ENCODE measurements at places on chromosomes 7 and 10.

DNA sequence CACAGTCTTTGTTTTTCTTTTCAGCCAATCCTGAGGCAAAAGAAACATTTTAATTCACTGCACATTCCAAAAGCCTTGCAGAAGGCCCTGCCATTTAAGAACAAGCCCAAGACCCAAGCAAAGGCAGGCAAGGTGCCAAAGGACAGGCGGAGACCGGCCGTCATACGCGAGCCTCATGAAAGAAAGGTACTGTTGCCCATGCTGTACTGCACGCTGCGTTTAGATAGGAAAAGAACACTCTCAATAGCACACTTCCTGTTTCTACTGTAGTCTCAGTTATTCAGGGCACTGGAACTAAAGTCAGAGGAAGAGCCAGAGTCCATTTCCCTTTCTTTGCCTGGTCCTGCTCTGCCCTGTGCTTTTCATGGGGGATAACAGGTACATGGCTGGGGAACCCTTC lies 47.6 kb downstream of the BMS1 start:
- DNase-seq, result no peak

DNA sequence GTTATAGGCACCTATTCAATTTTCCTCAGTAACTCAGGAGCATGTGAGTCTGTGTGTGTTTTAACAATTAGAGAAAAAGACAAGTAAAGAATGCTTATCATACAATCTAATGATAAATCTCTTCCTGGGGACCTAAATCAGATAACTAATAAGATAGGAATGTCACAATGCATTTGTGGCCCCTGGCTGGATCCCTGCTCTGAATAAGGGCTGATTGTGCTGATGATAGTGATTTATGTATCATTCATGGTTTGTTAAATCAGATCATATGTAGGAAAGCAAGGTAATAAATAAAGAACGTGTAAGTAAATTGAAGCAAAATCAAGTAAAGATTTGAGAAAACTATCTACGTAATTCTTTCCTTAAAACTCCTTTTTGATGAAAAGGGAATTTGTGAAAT lies 145.9 kb downstream of the C7orf25 start:
- DNase-seq, result no peak

GRCh38 chr7:155602156-155602555 lies 42.3 kb upstream of the RBM33 start:
- no peak for DNase-seq

DNA sequence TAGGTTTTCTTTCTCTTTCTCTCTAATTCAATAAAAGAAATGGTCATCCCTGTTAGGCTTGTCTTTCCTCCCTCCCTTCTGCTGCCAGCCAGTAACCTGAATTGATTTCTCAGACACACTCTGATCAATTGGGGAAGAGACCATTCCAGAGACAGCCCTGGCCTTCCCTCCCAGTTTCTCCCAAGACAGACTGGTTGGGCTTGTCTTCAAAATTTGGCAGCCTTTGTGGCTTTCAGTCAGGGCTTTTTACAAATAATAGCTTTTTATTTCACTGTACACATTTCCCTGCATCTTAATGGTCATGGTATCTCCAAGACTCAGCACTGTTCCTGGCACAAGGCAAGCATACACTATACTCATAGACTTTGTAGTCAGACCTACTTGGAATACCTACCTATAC lies 33.9 kb downstream of the BCAP29 start:
- no peak for DNase-seq

GRCh38 chr7:136015638-136016037 lies 38.5 kb upstream of the MTPN start:
- DNase-seq, result no peak

DNA sequence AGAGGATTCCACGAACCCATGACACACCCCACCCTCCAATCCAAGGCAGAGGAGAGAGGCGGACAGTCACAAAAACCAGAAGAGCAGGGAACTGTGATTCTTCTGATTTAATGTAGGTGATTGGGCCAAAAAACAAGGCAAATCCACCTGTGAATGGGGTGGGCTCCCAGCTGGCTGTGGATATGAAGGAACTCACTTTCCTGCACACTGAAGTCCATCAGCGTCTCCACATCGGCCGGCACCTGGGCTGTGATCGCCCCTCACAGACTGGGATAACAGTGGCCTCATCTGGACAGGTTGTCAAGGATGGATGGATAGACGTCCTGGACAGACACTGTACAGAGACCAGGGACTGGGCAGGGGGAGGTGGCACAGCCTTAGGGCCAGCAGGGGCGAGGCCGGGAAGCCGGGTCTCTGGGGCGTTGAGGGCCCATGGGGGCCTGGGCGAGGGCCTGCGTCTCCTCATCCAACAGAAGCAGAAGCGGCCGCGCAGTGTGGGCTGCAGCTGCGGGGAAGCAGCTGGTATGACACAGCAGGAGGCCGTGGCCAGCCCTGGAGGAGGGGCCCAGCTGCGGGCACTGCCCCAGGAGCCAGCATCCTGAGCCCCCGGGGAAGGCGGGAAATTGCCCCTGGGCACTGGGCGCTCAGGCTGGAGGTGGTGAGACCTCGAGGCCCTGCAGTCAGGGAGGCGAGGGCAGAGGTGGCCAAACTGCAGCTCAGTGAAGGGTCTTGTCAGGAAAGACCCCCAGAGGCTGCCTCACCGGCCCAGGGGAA lies 54.2 kb downstream of the DIP2C start:
- DNase-seq, result no peak

- no peak for DNase-seq
Observed at GRCh38 chr7:40437936-40438634, 303.3 kb downstream of the SUGCT start.

DNA sequence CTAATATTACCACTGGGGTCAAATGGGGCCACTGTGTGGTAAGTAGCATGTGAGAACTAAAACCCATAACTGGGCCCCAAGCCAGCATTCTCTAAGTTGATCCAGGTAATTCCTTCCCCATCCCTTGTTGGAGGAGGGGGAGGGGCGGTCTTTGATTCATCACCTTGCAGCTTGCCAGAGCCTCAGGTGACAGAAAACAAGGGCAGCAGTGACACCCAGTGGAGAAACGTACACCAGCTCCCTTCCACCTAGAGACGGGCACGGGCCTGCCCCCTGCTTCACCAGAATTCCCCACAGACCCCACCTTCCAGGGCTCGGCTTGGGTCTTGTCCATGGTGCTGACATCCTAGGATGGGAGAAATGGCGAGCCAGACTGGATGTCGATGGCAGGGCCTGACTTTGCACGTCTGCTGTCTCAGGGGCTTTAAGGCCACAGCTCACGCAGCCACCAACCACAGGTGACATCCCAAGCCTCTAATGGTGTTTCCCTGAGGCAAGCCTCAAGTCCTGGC lies 102.0 kb downstream of the STRA8 start:
- peak; percentile 96 for DNase-seq

DNA sequence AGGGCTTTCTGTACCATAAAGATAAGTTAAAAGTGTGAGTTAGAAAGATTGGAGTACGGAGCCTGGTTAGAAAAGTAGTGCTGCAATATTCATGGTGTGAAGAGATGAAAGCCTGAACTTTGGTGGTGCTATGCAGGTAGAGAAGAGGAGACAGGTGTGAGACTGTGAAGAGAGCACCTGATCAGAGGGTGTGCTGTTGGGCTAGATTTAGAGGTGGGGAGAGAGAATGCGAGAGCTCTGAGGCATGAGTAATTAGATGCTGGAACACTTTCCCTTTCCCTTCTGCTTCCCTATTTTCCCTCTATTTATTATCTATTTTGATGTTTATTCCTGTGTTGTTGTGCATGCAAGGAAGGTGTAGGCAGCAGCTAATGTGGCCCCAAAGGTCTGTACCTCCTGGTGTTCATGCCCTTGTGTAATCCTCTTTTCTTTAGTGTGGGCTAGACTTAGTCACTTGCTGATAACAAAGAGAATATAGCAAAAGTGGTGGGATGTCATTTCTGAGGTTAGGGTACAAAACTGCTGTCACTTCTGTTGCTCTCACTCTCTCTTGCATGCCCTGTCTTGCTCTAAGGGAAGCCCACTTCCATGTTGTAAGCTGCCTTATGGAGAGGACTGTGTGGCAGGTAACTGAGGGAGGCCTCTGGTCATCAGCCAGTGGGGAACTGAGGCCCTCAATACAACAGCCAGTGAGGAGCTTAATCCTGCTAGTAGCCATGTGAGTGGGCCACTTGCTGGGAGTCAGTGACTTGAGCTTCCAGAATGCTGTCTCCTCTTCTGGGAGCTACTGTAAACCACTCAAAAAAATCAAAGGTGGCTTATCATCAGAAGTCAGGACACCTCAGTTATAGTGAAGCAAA lies 2.6 kb upstream of the ATXN7L1 start:
- DNase-seq, result no peak

GRCh38 chr7:3176112-3177000 lies 124.7 kb upstream of the SDK1 start:
- DNase-seq, result peak; percentile 45

- DNase-seq, result no peak
Observed at GRCh38 chr10:113540845-113541548, 11.9 kb upstream of the HABP2 start.

- DNase-seq, result no peak
Observed at GRCh38 chr10:84547616-84548015, 219.2 kb downstream of the CCSER2 start.

DNA sequence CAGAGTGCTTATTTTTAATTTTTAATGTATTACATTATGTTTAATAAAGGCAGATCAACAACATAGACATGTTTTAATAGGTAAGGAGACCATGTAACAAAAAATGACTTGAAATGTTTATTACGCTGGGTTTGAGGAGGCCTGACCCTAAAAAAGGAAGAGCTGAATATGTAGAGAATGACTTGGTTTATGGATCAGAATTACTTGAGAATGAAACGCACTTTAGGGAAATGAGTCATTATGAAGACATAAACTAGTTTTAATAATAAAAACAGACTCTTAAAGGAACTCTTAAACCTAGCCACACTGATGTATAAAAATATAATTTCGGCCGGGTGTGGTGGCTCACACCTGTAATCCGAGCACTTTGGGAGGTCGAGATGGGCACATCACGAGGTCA lies 56.5 kb downstream of the CTTNBP2 start:
- DNase-seq, result no peak

GRCh38 chr10:19046679-19047078 lies 1.9 kb upstream of the MALRD1 start:
- DNase-seq, result no peak

- peak; percentile 7 for DNase-seq
Observed at GRCh38 chr7:126574276-126575250, 678.2 kb downstream of the GRM8 start.

- no peak for DNase-seq
Observed at GRCh38 chr10:75021379-75022249, 89.8 kb upstream of the SAMD8 start.

DNA sequence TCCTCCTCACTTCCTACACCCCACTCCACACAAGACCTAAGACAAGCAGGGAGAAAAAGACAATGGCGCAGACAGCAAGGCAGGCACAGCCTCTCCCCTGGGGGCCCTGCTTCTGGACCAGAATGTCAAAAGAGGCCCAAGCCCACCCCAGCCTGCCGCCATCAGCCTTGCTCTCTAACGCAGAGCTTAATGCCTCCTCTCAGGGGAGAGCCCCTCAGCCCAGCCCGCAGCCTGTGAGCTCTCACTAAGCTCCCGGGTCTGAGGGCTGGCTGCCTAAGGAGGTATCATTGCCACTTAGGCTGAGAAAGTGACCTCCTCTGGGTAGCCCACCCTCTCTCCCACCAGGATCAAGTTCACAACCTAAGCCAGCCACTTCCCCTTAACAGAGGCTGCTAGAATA lies 16.7 kb downstream of the SLIT1 start:
- no peak for DNase-seq

DNA sequence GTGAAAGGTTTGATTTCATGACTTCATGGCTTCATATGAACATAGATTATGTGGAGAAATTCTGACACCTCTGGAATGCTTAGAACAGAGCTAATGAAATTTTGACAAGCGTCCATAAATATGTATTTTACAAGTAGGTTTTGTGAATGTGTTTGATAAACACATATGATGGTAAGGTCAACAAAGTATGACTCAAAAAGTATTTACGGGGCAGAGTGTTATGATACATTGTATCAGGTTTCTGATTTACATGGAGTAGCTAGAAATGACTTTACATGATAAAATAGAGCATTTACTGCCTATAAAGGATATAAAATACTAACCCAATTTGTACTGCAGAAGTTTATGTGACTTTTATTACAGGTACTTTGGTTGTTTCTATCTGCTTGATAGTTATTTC lies 206.3 kb downstream of the MDFIC start:
- DNase-seq, result no peak

- DNase-seq, result no peak
Observed at GRCh38 chr10:111175787-111176186, 99.0 kb downstream of the ADRA2A start.

- no peak for DNase-seq
Observed at GRCh38 chr7:24831240-24831639, 74.0 kb upstream of the GSDME start.

- no peak for DNase-seq
Observed at GRCh38 chr7:17083392-17084165, 201.8 kb upstream of the AGR3 start.

GRCh38 chr10:67299761-67300160 lies 373.9 kb downstream of the LRRTM3 start:
- DNase-seq, result no peak

GRCh38 chr7:30661926-30662325 lies 20.3 kb downstream of the CRHR2 start:
- DNase-seq, result no peak

GRCh38 chr10:123786896-123787295 lies 104.7 kb downstream of the CPXM2 start:
- DNase-seq, result no peak

- no peak for DNase-seq
Observed at GRCh38 chr7:15679306-15679705, 7.2 kb downstream of the MEOX2 start.

DNA sequence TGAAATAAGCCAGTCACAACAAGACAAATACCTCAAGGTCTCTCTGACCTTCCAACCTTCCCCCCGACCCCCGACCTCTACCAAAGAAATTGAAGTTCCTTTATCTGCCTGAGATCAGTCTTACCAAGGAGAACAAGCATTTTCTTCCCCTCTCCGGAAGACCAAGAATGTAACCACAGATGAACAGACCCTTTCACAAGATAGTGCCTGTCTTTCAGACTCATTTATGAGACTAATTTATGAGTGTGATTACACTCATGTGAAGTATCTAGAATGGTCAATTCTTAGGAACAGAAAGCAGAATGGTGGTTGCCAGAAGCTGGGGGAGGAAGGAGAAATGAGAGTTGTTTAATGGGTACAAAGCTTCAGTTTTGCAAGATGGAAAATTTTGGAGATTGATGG lies 108.9 kb upstream of the MKLN1 start:
- DNase-seq, result no peak

GRCh38 chr10:25824050-25824449 lies 110.0 kb upstream of the MYO3A start:
- no peak for DNase-seq
